H54 (cell line): ENCODE measurements at places on chromosomes 2 and 18.

GRCh38 chr2:172734711-172735581, 699 bp upstream of the RAPGEF4 start:
- DNase-seq: no peak

DNA sequence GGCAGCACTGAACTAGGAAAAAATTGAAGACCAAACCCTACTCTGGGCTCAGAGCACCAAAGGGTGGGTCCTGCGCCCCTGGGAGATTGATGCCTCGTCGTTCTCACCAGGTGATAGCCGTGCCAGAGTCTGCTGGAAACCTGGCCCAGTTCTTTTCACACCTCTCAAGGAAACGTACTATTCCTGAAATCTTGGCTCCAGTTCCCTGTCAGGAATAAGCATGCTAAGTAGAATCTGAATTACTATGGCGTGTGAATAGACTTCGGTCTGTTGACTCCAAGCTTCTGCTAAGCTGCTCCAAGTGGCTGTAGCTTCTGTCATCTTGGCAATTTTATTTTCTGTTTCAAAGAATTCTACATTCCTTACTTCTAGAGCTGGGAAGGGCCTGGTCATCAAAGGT, 75.4 kb downstream of the MARCHF4 start:
- DNase-seq: no peak

- DNase-seq: no peak
These were observed 85.1 kb downstream of the TMEM237 start for GRCh38 chr2:201558232-201558631.

- DNase-seq: no peak
These were observed 11.4 kb upstream of the ZAP70 start for GRCh38 chr2:97701851-97702465.

DNA sequence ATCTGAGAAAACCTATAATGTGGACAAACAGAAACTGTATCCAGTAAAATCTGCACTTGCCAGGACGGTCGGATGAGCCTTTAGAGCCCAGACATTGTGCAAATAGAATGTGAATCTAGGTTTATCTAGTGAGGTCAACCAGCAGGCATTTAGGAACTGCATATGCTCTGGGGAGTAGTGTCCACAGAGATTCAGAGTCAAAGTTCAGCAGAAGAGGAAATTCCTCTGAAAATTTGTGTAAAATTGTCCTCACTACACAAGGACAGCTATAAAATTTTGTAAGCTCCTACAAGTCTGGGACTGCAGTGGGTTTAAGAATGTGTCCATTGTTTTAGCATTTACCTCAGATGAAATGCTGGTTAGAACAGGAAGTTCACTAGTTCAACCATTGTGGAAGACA, 9.8 kb upstream of the NDUFV2 start:
- DNase-seq: no peak

- DNase-seq: no peak
These were observed 40.8 kb downstream of the PDIA6 start for GRCh38 chr2:10771786-10772185.

DNA sequence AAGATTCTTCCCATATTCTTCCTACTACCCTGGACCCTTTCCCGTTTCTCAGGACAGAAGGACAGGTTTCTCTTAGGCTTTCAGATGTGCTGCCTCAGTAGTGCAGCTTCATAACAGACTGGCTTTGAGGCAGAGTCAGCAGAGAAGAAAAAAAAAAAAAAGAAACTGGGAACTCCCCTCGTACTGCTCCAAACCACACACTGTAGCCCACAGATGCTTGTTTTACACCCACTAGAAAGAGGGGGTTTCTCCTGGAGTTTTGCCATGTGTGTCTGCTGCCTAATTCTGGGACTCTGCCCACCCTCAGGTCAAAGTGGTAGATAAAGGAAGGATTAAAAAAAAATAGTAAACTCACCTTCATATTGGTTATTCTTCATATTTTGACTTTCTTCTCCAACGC, 95.9 kb downstream of the NCOA1 start:
- DNase-seq: no peak

DNA sequence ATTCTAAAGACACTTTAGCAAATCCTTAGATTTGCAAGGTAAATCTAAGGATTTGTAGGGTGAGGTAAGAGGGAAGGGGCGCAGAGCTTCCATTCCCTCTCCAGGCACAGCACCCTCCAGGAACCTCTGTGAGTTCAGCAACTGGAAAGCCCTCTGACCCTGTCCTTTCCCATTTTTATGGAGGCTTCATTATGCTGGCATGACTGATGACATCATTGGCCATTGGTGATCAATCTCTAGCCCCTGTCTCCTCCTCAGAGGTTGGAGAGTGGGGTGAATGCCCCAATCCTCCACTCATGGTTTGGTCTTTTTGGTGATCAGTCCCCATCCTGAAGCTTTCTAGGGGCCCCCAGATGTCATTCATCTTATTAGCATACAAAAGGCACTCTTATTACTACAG, 187.8 kb downstream of the TSN start:
- no peak for DNase-seq

DNA sequence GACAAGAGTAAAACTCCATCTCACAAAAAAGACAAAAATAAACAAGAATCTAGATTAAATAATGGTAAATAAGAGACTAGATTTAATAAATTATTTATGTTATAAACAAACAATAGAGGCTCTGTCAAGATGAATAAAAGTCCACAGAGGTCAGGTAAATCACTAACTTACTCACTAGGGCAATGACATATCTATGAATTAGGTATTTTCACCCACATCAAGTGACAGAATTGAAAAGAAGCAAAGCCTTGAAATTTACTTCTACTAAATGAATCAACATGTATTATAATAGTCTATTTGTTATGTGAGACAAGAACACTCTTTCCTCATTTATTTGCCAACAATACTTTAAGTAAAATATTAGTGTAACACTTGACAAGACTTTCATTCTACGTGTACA, 41.7 kb downstream of the FBXO11 start:
- DNase-seq: no peak

- DNase-seq: peak; percentile 13
These were observed 271.8 kb downstream of the NEDD4L start for GRCh38 chr18:58315739-58316215.

GRCh38 chr2:230700447-230700846, 12.2 kb upstream of the CAB39 start:
- DNase-seq: no peak

- DNase-seq: no peak
These were observed 60.5 kb upstream of the ZNG1B start for GRCh38 chr2:113376913-113377445.

DNA sequence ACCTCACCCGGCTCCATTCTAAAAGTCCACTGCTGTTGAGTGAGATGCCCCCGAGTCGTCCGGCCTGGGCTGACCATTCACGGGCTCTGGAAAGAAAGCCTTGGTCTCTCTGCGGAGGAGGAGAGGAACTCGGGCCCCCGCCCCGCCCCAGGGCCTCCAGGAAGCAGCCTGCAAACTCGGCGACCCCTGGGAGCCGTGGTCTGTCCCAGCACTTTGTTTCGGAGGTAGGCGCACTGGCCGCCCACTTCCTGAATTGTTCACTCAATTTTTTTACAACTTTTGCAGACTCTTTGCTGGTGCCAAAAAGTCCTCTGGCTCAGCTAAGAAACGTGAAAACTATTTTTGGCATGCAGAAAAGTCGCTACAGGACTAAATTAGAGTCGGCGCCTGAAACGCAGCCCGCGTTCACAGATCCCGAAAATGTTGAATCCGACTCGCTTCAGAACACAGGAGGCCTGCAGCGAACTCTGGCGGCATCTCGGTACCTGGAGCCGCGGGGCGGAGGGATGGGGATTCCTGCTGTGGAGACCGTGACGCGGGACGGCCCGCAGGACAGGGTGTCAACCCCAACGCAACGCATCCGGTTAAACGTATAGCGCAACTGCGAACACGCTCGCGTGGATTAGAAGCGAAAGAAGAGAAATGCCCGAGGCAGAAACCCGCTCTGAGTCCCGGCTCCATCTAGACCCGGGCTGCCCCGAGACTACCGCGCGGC, 1.5 kb downstream of the PXDN start:
- DNase-seq: no peak

DNA sequence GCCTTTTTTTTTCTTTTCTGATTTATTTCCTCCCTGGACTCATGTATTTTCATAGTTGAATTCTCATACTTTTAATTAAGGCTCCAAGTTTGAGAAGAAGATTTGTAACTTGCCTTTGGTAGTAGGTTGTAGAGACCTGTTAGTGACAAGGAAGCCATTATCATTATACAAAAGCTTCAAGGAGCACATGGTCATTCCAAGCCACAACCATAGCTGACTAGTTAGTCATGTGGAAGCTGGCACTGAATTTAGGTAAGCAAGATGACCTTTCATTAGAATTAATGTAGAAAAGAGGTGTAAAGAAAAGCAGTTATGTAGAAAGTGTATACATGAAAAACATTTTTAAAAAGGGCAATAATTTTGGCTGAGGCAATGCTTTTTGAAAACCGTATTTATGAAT, 89.7 kb downstream of the LRP1B start:
- no peak for DNase-seq

GRCh38 chr2:59909147-59909546, 644.3 kb downstream of the BCL11A start:
- no peak for DNase-seq

DNA sequence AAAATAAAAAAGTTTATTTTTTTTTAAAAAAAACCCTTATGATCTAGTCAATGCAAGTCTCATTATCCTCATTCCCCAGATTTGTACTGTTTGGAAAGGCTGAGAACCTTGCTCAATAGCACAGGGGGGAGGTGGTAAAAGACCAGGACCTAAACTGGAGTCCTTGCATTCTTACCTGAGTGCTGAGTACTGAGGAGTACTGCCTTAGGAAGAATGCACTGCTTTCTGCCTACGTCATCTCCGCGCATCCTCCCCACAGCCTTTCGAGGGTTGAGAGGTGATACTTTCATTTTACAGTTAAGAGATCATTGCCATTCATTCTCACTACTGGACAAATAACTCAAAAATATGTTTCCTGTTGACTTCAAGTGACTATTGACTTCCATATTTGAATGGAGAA, 73.8 kb downstream of the MAP3K20 start:
- DNase-seq: no peak

GRCh38 chr2:82781176-82781915, 1677.7 kb downstream of the SUCLG1 start:
- DNase-seq: no peak
